ENCODE measurements at places on chromosomes 12 and 14.
A peak's percentile ranks its signal among the peaks of the same experiment; 100 is the strongest.

DNA sequence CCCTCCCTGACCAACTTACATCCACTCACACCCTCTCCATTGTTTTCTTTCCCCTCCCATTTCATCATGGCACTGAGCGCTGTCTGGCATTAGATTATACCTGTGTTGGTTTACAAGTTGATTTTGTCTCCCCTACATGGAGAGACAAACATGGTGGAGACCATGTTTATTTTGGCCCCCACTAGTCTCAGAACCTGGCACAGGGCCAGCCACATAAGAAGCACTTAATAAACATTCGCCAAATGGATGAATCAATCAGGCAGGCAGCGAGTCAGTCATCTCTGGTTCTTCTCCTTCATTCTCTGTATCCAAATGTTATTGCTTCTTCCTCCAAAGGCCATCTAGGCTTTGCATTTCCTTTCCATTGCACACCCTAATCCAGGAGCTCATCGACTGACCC lies 177.4 kb downstream of the DPF3 start:
- DNase-seq, result no peak

- peak; percentile 49 for DNase-seq
These were observed 947 bp downstream of the AEBP2 start for GRCh38 chr12:19440019-19440858.

GRCh38 chr14:81523016-81523415 lies 10.6 kb downstream of the SEL1L start:
- DNase-seq, result no peak

DNA sequence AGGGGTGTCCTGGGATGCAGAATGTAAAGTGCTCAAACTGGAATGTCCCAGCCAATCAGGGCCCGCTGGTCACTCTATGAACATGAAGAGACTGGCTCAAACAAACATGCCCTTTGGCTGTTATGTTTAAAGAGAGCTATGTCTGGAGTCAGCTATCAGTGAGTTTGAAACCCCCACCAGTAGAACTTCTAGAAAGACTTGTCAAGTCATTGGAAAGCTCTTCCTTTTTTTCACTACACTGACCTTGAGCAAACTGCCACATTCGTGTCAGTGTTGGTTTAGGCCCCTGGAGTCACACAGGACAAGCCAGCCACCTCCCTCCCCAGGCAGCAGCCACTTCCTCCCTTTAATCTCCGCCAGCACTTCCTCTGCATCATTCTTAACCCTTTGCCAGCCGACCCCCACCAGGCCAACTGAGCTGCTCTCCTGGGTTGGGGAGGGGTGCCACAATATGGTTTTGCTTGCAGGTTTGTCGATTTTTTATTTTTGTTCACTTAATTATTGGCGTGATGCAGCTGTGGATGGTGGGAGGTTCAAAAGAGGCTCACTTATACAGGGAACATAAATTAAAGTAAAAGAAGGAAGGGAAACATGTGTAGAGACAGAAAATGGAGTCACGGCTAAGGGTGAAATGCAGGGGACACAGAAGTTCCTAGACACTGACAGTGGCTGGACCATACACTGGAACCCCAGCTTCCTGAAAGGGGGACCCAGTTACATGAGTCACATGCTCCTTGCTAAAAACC lies 25.3 kb downstream of the CMKLR1 start:
- DNase-seq, result no peak

DNA sequence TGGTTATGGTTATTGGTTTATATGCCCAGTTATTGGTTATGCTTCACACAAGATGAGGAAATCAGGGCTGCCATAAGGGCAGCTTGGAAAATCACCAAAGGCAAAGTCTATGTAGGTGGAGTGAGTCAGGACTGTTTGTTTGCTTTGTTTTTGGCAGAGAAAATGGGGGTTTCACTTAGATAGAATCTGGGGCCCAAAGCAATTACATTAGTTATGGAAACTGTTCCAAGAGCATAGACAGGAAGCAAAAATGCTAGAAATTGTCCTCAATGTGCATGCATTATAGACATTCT lies 2.2 kb downstream of the VAMP1 start:
- no peak for DNase-seq

- DNase-seq, result no peak
These were observed 125.2 kb upstream of the PARP11 start for GRCh38 chr12:3998397-3998796.

DNA sequence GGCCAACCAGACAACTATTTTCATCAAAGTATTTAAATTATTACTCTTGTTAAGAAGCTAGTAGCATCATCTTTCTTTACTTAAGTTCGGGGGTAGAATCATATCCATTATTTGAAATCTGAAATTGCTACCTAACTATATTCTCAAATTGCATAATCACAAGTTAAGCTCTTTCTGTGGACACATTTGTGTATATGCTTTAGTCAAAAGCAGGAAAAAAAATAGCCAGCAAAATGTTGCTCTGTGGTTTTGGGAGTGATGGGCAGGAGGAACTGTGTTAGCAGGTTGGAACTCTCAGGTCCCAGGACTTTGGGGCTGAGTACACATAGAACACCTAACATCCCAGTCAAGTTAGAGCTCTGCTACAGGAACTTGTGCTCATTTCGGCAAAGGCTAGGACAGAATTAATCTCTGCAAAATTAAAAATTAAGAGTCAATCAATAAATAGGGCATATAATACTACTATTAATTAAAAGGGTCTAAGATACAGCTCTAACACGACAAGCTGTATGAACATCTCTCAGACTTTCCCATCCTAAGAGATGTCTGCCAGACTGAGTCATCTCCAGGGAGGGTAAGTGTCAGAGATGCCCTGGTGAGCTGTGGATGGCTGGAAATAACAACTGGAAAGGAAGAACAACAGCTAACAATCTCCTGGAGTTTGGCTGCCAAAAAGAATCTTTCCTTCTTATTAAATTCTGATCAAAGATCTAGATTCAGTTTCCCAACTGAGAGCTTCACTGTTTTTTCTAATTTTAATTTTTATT lies 203.5 kb upstream of the GZMB start:
- no peak for DNase-seq

Measured in stimulated activated naive B cell treated with anti-CD40 and anti-IgM and Interleukin-4, amounts not matched to agents 10 μg/mL and 1 μg/mL and 100 μg/mL, for 72 hours (primary cell).